GM23248 (cell line): ENCODE measurements at places on chromosomes 5 and 9. TPM values are rescaled to one million over a fixed set of nuclear protein-coding genes. Genes with fewer than 3 reads are reported as not detected.

DNA sequence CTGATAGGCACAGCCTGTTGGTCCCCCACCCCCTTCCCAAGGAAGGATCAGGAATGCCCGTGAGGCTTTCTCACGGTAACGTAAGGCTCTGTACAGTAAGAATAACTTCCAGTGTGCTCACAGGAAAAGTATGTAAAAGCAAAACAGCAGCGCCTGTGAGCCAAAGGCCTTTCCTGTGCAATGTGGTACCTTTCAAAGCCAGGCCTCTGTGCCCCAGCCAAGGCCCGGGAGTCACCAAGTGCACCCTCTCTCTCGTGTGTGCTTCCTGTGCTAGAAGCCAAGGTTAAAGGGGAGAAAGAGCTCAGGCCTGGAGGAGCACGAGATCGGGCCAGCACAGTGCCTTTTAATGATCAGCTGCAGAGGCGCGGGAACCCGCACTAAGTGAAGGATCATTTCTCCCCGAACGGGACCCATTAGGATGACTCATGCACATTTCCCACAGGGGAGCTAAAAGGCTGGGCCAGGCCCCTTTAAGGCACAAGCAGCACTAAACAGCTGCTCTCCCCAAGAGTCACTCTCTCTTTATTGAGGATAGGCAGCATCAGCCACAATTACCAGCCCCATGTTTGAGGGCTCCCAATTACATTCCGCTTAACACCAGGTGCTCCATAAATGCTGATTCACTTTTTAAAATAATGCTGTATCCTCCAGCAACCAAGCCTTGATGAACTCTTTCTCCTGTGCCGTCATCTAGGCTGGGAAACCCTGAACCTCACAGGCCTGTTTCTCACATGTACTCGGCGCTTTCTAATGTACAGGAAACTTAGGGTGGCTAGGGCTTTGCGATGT, 42.8 kb downstream of the SHB start:
- DNase-seq = peak; percentile 95

DNA sequence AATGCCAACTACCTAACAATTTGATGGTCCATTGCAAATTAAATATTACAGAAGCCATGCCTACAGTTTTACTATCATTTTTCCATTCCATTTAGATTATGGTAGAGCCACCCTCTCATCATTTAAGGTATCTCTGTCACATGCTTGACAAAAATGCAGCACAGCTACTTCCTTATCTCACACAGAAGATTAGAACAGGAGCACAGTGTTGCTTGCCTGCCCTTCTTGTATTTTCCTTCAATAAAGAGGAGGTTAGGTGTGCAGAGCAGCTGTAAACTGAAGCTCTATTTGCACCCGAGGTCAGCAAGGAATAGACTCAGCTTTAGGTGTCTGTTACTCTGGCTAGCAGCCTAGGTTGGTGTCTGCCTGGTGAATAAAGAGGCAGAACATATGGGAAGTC, 51.5 kb upstream of the ATP10B start:
- DNase-seq = no peak

DNA sequence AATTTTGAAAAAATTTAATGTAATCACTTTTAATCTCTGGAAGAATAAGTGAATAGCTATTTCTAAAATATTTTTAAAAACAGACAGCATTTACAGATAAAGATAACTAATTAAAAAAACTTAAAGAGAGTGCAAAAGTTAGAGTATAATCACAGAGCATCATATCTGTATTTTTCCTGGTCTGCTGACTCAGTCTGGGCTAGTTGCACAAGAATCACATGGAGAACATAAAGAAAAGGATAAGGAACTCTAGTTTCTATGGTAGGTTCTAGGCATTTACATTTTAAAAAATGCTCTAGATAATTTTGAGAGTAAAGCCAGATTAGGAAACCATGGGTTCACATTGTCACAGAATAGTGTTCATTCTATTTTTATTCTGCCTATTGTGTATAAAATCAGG, 347.4 kb downstream of the PSAT1 start:
- peak; percentile 38 for DNase-seq

- peak; percentile 31 for DNase-seq
These were observed 190.9 kb upstream of the GNA14 start for GRCh38 chr9:77838986-77839385.

IGFBPL1 gene
- total RNA-seq = 0.76 TPM in 1 of 2 replicates, not detected in the other

DNA sequence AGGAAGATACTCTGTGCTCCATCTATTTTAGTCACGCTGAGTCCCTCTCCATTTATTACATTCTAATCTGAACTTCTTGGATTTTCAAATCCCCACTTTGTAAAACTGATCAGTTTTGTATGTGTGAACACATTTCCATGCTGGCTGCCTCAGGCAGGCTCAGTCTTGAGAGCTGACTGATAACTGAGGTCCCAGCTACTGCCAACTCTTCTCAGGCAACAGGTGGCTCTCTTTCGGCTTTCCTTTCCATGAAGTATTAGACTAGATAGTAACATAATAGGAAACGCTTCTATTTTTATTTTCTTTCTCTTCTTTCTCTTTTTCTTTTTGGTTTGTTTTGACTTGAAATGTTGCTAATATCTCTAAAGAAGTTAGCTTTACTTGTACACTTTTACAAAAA, 138.4 kb downstream of the TARS1 start:
- no peak for DNase-seq

RPL35 gene
- 1,199 and 1,347 TPM in 2 replicates for total RNA-seq

GRCh38 chr5:106959387-106959786, 711.4 kb downstream of the EFNA5 start:
- DNase-seq = no peak

PCDHB5 gene
- total RNA-seq = 0.43 and 1.3 TPM in 2 replicates

PCDHB14 gene
- total RNA-seq = 2.1 and 4.3 TPM in 2 replicates

DNA sequence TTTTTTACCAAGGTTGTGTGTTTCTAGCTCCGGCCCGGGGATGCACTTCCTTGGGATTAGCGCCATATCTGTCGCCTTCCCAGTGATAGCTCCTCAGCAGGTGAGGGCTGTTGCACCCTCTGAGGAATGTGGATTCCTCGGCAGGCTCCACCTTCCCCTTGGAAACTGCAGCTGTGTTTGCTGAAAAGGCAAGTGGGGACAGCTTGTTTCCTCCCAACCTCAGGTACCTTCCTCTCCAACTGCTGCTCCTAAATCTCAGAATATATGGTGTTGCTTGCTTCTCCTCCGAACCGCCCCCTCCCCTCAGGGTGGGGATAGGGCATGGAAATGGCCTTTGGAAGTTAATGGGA, 1.3 kb downstream of the SLC1A1 start:
- DNase-seq = no peak

DNA sequence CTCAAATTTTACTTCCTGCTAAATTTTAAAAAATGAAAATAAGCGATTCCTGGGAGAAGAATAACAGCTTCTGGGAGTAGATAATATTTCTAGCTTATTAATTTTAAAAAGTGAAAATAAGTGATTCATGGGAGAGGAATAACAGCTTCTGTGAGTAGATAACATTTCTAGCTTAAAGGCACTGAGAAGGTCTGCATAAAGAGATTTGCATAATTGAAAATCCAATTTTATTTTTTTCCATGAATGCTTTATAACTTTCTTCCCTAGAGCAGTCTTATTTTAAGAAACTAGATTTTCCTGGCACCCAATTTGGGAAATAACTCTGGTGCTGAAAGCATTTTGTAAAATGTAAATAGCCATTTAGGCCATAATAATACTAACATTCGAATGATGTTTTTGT, 65.9 kb upstream of the ASTN2 start:
- DNase-seq = no peak

- peak; percentile 97 for DNase-seq
These were observed 49.4 kb upstream of the COL5A1 start for GRCh38 chr9:134592018-134592818.

DNA sequence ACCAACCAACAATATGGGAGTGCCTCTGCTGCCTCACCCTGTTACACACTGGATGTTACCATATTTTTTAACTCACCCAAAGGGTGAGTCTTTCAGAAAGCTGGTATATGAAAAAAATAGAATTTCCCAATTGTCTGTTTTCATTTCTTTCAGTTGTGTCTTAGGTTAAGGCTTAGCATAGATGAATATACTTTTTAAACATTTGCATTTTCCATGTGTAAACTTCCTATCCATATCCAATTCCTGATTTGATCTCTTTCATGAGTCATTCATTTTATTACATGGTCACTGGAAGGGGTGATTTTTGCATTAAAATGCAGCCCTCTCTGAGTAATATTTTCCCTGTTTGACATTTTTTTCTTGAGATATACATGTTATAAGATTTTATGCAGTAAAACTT, 406.5 kb downstream of the SEMA5A start:
- no peak for DNase-seq
